ENCODE measurements at places on chromosomes 1 and 21. TPM values are rescaled to one million over a fixed set of nuclear protein-coding genes. Genes with fewer than 3 reads are reported as not detected.

DNA sequence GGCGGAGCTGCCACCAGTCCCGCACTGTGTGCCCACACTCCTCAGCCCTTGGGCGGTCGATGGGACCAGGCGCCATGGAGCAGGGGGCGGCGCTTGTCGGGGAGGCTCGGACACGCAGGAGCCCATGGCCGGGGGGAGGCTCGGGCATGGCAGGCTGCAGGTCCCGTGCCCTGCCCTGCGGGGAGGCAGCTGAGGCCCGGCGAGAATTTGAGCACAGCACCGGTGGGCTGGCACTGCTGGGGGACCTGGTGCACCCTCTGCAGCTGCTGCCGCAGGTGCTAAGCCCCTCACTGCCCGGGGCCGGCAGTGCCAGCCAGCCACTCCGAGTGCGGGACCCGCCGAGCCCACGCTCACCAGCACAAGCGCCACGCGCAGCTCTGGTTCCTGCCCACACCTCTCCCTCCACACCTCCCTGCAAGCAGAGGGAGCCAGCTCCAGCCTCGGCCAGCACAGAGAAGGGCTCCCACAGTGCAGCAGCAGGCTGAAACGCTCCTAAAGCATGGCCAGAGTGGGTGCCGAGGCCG is 267.7 kb downstream of the RYR2 start:
- DNase-seq: peak; percentile 44

- no peak for DNase-seq
These were observed 285.9 kb upstream of the C1orf87 start for GRCh38 chr1:60359431-60359830.

Gene GPR52
- total RNA-seq: 0.33 TPM

- no peak for DNase-seq
These were observed 91.5 kb downstream of the ARHGEF10L start for GRCh38 chr1:17630986-17631385.

DNA sequence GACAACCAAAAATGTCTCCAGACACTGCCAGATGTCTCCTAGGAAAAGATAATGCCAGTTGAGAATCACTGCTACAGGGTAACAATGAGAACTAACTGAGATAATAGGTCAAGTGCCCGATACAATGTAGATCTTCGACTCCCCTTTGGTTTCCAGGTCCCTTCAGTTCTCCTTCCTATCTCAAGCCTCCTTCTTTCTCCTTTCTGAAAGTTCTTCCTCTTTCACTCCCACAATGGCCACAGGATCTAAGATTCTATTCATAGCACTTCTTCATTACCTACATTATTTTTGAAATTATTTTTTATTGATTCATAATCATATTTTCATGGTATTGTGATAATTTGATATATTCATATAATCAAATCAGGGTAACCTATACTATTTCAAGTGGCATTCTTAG is 6.3 kb downstream of the PFDN2 start:
- DNase-seq: no peak

Gene LRRC47
- total RNA-seq: 65.1 TPM

- no peak for DNase-seq
These were observed 442.6 kb upstream of the PRMT6 start for GRCh38 chr1:106613861-106614260.

- no peak for DNase-seq
These were observed 187.2 kb upstream of the PTGFR start for GRCh38 chr1:78303620-78304019.

DNA sequence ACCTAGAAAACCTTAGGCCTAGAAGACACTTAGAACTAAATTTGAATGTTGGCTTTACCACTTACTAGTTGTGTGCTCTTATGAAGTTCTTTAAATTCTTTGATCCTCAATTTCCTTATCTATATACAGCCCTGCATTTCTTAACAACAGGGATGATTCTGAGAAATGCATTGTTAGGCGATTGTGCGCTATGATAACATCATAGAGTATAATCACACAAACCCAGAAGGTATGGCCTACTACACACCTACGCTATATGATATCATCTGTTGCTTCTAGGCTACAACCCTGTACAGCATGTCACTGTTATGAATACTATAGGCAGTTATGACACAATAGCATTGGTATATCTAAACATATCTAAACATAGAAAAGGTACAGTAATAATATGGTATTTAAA is 137.4 kb downstream of the CHD1L start:
- no peak for DNase-seq

DNA sequence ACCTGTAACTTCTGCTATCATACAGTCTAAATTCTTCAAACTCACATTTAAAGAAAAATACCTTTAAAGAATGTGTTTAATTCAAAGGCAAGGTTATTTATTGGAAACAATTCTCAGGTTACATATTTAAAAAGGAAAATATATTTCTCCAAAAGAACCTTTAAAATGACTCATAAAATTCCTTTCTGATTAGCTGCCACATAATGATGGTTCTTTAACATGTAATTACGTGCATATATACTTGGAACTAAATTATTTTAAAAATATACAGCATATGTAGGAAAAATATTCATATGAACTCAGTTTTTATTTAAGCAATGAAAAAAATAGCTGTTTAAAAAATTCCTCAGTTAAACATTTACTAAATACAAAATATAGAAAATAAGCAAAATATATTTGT is 173.6 kb downstream of the COP1 start:
- DNase-seq: no peak

GRCh38 chr1:175158170-175158591 is 34.4 kb downstream of the KIAA0040 start:
- DNase-seq: no peak

GRCh38 chr21:23601549-23601948 is 2005.7 kb downstream of the MRPL39 start:
- no peak for DNase-seq

Gene LEFTY1
- 102 TPM for total RNA-seq

- DNase-seq: no peak
These were observed 6.4 kb downstream of the HSPG2 start for GRCh38 chr1:21930629-21931170.

Gene NTNG1
- 1.0 TPM for total RNA-seq

Gene ISG15
- 40.8 TPM for total RNA-seq

DNA sequence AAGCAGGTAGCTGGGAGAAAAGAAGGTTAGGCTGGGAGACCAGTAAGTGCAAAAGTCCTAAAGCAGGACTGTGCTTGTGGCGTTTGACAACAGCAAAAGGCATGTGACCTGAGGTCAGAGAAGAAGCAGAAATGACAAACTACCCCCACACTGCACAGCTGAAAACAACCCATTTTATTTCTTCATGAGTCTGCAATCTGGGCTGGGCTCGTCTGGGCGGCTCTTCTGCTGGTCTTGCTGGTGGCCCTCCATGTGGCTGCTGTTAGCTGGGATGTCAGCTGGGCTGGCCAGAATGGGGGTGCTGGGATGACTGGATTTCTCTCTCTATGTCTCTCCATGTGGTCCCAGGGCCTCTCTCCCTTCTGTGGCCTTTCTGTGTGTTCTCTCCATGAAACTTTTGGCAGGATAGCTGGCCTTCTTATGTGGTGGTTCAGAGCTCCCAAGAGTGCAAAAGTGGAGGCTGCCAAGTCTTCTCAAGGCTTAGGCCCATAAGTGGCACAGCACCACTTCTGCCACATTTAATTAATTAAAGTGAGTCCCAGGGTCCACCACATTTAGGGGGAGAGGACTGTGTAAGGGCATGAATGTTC is 128.6 kb downstream of the RIPK4 start:
- no peak for DNase-seq

Gene IPO13
- total RNA-seq: 24.5 TPM

Gene CHI3L2
- total RNA-seq: not detected

DNA sequence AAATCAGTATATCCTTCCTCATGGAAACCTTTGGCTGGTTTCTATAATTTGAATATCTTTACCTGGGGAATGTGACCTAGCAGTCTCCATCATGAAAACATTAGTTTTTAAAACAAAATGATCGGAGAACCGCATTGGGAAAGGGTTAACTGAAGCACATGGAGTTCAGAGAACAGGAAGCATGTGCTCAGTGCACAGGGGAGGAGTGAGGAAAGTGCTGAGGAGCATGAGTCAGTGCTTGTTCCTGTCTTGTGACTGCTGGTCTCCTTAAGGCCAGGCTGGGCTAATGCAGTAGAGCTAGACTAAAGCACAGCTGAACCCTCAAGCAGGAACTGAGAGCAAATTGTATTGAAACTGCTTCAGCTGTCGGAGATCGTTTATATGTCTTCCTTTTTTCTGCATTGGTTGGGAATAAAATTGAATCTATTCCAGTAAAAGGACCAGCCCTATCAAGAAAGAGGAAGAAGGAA is 5.8 kb downstream of the IFI16 start:
- DNase-seq: no peak

DNA sequence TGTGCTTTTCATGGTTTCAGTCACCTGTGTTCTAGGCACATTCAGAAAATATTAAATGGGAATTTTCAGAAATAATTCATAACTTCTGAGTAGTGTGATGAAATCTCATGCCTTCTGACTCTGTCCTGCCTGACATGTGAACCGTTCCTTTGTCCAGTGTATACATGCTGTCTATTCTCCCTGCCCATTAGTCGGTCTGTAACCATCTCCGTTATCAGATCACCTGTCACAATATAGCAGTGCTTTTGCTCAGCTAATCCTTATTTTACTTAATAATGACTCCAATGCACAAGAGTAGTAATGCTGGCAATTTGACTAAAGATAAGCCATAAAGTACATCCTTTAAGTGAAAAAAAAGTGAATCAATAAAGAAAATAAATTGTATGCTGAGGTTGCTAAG is 597.5 kb downstream of the BRINP3 start:
- no peak for DNase-seq

DNA sequence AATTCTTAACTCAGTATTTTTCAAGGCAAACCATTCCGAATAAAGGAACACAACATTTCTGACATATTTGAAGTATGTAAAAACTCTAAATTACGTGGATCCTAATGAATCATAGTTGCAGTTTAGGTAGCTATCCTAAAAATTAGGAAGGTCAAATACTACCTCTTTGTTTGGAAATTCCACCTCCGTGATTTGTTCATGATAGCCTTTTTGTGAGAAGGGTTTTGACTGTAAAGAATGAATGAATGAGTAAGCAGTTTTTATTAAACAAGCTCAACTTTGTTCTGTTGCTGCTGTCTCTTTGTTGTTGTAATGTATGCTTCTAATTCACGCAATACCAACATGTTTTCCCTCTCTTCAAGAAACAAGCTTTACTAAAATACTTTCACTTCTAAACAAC is 840.4 kb downstream of the USP25 start:
- no peak for DNase-seq

DNA sequence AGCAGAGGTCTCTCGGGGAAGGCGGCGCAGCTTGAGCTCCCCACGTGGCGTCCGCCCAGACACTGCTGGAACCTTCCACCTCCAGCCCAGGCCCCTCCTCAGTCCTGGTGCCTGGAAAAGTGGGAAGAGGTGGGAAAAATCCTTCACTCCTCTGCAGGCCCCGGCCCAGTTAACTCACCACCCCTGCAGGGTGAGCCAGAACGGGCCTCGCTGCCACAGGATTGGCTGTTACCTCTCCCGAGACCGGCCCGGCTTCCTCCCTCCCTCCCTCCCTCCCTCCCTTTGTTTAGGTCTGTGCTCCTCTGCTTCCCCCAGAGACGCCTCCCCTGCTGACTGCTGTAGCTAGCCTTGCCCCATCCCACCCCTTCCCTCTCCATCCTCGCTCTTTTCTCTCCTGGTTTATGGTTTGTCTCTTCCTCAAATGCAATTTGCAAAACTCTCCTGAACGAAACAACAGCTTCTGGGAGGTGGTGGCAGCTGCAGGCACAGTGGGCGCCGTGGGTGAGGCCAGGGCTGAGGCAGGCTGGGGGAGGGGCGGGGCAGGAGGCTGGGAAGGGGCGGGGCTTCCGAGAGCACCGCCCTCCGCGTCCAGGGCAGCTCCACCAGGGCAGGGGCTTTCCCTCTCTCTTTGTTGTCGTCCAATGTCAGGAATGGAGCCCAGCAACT is 6.5 kb downstream of the CAPN9 start:
- peak; percentile 93 for DNase-seq

Gene HMGCL
- 14.0 TPM for total RNA-seq

- DNase-seq: no peak
These were observed 9.7 kb downstream of the DESI2 start for GRCh38 chr1:244662599-244662998.

Gene TIE1
- 1.2 TPM for total RNA-seq

Gene KLF17
- total RNA-seq: 0.09 TPM

- DNase-seq: peak; percentile 56
These were observed at the start of gene RIPPLY3 for GRCh38 chr21:37006486-37007291. Gene RIPPLY3, plus strand, starts transcription at chr21:37006702. Its CDS starts 71 bp downstream, at chr21:37006773.

DNA sequence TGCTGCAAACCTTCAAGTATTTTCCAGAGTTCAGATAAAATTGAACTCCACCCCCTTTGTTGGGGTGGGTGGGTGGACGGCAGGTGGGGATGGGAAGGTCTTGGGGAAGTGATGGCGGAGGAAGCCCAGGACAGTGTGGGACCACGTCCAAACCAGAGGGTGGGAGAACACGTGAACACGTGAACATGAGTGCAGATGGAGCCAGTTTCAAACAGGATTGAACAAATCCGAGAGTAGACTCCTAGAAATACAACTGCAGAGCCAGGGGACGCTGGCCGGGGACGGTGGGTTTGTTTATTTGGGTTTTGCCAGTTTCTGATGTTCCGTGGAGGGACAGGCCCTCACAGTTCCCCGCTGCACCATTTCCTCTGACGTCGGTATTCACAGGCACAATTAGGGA is 2.9 kb downstream of the KRTAP10-2 start:
- no peak for DNase-seq

DNA sequence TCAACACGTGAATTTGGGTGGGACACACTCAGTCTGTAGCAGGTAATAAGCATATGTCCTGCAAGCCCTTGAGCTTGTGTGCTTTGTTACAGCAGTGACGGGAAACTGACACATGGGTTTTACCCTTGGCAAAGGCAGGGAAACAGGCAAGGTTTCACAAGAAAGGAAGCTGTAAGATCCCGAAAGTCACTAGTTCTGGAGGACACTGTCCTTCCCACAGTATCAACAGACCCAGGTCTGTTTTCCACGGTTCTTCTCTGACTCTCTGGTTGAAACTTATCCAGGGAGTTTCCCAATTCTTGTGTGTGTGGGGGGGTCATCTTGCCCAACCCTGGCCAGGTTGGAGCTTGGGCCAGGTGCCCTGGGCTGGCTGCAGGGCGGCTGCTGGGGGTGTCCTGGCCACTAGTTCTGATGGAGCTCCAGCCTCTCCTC is 29.3 kb upstream of the ZBTB21 start:
- no peak for DNase-seq

Gene LRRC53
- total RNA-seq: not detected

DNA sequence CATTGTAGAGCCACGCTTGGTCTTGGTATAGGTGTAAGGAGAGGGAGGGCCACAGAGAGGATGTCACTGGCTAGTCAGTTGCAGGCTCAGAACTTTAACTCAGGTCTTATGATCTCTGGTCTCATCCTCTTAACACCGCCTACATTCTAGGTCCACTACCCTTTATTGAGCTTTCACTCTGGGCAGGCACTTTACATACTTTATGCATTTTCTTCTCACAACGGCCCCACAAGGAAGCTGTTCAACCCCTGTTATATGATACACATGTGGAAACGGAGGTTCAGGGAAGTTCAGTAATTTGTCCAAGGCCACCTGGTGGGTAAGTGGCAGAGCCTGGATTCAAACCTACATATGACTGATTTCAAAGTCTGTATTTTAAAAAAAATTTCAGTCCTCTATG is 25.3 kb upstream of the RCAN3 start:
- no peak for DNase-seq

Gene SLAMF7
- total RNA-seq: not detected

- DNase-seq: no peak
These were observed 44.5 kb upstream of the GPR37L1 start for GRCh38 chr1:202078241-202078640.

- no peak for DNase-seq
These were observed 459 bp downstream of the SERBP1 start for GRCh38 chr1:67429528-67430357.

- DNase-seq: no peak
These were observed 61.4 kb downstream of the GNG4 start for GRCh38 chr1:235588156-235588555.

Gene FYB2
- total RNA-seq: 0.33 TPM

All from H9 (cell line).